HEK293T (cell line): ENCODE measurements at places on chromosomes 2 and 18.

DNA sequence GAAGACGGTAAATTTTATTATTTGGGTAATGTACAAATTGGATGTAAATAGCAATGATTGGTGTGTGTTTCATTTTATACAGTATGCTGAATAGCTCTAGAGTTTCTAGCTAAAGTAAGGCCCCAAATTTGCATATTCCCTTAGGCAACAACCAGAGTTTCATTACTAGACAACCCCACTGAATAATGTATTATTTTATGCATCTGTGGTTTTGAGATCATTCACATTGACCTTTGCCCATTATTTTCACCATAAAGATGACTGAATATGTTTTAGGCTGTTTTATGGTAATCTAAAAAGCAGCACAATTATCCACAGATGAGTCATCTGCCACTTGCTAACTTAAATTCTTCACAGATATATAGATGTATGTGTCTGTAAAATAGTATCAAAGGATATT is 44.5 kb upstream of the C2orf74 start:
- DNase-seq, result no peak

GRCh38 chr2:238260883-238261282 is 21.0 kb upstream of the HES6 start:
- DNase-seq, result no peak

DNA sequence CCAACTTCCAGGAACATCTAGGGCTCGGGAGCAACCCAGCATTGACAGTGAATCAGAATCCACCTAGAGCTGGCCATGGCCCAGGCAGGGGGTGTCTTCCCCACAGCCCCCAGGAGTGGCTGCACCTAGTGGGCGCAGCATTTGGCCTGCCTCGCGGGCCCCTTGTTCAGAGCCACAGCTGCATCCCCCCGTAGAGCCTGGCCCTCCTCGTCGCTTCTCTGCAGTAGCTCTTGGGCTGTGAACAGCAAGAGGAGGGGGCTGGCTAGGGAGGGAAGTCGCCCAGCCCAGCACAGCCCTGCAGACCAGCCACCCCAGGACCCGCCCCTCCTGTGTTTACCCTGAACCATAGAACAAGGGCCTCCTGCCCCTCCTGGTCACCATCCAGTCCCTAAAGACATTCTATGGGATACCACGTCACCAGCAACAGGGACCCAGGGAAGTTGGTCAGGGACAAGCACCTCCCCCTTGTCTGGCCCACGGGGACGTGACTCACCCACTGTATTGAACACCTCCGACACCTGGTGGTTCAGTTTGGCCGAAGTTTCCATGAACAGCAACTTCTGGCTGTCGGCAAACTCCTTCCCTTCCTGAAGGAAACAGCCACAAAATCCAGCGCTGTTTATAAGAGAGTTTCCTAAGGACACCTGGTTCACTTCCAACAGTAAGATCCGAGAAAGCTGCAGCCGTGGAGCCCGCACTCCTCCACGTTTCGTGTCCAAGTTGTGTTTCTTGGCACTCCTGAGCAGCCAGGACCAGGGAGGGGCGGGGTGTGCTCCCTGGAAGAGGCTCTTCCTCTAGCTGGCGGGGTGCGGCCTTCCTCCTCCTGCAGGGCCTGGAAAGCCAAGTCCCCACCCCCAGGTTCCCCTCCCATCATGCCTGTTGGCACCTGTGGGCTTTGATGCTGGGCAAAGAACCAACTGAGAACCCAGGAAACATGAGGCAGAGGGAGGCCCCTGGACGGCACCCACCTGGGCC is 8.8 kb downstream of the PRLH start:
- DNase-seq, result no peak

DNA sequence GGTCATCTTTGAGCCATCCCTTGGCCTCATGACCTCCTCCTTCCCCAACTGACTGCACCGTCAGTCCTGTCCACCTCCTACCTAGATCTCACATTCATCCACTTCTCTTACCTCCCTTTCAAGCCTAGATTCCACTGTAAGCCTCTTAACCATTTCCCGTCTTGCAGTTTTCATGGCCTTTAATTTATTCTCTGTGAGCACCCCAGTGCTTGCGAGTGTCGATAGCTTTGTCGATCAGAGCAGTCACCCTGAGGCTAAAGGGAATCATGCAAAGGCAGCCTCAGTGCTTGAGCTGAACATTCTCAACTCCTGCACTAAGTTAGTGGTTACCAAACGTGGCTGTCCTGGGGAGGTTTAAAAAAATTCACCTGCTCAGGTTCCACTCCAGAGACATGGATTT is 14.7 kb downstream of the ARHGAP25 start:
- no peak for DNase-seq

DNA sequence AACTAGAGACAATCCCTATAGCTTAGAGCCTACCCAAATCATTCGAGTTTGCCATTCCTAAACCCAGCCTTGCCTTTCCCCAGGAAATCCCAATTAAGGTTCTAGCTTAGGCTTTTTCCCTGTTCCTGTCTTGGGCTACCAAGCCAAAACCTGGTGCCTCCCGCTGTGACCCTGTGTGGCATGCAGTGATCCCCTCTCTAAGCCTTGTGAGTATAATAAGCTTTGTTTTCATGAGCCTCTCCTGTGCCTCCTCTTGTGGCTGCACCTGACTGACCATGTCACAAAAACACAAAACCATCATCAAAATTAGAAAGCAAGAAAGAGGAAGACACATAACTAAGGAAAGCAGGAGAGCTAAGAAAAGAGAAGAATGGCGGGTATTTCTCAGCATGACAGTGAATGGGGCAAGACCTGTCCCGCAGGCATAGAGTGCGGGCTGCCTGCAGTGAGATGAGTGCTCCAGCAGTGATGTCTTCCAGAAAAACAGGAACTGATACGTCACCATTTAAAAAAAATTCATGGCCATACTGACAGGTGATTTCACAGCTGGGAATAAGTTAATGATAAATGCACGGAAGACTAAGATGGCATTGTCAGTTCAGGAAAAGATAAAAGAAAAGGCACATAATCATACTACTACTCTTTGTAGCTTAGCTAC is 9.2 kb upstream of the PAIP2B start:
- DNase-seq, result no peak

DNA sequence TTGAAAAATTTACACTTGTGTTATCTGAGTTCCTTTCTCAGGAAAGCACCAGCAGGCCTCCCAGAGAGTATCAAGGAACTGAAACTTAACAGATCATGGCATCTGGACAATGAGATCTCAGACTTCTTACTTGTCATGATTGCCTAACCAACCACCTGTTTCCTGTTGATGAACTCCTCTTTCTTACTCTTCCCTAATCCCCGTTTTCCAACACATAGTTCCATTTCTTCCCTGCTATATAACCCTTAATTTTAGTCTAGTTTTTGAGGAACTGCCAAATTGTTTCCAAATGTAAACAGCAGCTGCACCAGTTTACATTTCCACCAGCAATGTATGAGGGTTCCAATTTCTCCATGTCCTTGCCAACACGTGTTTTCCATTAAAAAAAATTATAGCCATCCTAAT is 6.1 kb upstream of the FAM171B start:
- DNase-seq, result no peak

- DNase-seq, result no peak
Measured at GRCh38 chr2:121255358-121255757, 29.6 kb downstream of the TFCP2L1 start.

- DNase-seq, result peak; percentile 31
Measured at GRCh38 chr2:86396291-86396785, 44.8 kb upstream of the KDM3A start.

GRCh38 chr2:42826231-42826630 is 33.8 kb upstream of the HAAO start:
- DNase-seq, result no peak

GRCh38 chr2:134540990-134541389 is 177.8 kb downstream of the TMEM163 start:
- DNase-seq, result no peak

- DNase-seq, result no peak
Measured at GRCh38 chr2:174645296-174645695, 47.7 kb upstream of the WIPF1 start.

- DNase-seq, result no peak
Measured at GRCh38 chr18:42559069-42559690, 556.3 kb downstream of the RIT2 start.

GRCh38 chr2:105636109-105636740 is 108.5 kb upstream of the NCK2 start:
- no peak for DNase-seq

DNA sequence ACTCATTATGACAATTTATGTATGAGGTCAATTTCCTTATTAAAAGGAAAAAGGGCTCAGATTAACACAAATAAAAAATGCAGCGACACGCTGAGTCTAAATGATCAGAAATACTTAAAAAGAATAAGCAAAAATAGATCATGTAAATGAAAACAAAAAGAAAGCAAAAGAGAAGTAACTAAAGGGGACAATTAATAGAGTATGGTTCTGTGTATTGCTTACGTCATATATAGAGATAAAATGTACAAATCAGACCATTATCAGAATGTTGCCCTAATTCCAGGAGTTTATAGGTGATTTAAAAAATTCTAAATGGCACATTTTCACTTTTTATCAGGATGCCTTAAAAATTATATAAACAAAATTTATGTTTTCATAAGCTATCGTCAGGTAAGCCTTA is 189.5 kb downstream of the DNAH7 start:
- DNase-seq, result no peak

GRCh38 chr2:101007415-101008345 is 5.6 kb downstream of the RPL31 start:
- no peak for DNase-seq

GRCh38 chr2:172293952-172294351 is 133.4 kb upstream of the ITGA6 start:
- DNase-seq, result no peak

DNA sequence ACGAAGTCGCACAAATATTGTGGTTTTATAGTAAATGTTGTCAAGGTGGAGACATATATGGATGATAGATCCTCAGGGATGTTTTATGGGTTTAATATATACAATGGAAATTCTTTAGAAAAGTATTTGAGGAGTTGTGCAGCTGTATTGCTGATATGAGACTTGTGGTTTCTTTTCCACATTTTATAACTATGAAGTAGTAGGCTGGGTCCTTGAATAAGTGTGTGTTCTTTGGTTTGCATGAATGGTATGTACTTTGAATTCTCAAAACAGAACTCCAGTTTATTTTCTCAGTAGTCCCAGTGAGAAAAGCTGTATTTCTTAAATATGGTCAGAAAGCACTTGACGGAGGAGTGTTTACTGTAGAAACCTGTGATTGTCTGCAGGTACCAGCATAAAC is 42.4 kb downstream of the PLCL1 start:
- DNase-seq, result no peak

DNA sequence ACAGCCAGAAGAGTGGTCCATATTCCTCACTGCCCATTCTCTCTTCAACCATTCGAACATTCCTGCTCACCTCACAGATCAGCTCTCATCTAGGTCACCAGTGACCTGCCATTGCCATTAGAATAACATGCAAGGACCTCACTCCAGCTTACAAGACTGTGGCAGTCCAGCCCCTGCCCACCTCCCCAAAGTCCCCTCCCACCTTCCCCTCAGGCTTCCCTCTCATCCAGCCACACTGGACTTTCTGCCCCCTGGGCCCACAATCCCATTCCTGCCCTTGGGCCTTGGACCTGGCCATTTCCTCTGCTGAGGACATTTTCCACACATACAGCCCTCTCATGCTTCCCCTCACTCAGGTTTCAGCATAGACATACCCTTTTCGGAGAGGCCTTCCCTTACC is 5.2 kb upstream of the TMEM177 start:
- no peak for DNase-seq

DNA sequence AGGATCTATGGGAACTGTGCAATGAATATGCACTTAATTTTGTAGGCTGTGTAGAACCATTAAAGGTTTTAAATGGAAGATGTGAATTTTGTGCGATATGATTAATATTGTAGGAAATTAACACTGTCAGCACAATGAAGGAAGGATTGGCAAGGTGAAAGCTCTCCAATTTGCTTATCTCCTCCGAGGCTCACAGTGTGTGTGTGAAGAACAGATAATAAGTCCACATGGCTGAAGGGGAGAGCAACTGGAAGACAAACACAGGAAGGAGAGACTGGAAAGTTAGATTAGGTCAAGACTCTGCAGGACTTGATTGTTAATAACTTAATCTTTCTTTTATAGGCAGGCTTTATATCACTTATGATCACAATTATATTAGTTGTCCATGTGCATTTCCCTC is 269.7 kb upstream of the VRK2 start:
- DNase-seq, result no peak

- DNase-seq, result no peak
Measured at GRCh38 chr2:134319596-134320254, 65.9 kb downstream of the MGAT5 start.

GRCh38 chr18:22731398-22731797 is 201.7 kb upstream of the RBBP8 start:
- DNase-seq, result no peak

DNA sequence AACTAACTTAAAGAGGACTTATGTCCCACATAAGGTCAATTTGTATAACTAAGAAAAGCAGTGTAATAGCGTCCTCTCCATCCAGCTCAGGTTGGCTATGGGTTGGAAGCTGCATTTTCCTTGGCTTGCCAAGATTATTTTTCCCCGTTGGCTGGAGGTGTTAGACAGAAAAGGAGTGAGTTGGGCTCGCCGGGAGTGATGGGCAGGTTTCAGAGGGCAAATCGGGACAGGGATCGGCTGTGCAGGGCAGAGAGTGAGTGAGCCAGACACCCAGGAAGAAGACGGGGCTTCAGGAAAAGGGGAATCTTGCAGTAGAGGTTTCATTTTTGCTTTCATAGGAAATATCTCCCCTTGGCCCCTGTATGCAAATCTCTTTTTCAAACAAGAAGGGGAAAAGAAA is 41.5 kb upstream of the MAP3K20 start:
- DNase-seq, result no peak

GRCh38 chr2:130825231-130825965 is 11.3 kb upstream of the ARHGEF4 start:
- DNase-seq, result no peak

DNA sequence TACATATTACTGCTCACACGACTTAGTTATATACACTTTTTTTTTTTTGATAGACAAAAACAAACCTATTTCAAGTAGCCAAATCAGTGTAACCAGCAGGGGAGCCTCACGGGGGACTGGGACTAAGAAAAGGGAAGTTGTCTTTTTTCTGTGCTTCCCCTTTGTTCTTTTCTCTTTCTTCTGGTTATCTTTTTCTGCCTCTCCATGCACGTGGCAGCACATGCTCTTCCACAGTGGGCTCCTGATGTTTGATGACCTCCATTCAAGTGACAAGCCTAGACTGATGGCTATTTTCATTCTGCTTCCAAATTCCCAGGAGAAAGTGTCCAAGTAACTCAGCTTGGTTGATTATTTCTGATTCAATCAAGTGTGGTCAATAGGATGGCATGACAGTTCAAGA is 98.2 kb upstream of the STK39 start:
- DNase-seq, result no peak
